SIG-M5 (cell line): ENCODE measurements at places on chromosomes 1 and 21.

- no peak for DNase-seq
These were observed 42.0 kb upstream of the LDLRAP1 start for GRCh38 chr1:25501235-25502058.

DNA sequence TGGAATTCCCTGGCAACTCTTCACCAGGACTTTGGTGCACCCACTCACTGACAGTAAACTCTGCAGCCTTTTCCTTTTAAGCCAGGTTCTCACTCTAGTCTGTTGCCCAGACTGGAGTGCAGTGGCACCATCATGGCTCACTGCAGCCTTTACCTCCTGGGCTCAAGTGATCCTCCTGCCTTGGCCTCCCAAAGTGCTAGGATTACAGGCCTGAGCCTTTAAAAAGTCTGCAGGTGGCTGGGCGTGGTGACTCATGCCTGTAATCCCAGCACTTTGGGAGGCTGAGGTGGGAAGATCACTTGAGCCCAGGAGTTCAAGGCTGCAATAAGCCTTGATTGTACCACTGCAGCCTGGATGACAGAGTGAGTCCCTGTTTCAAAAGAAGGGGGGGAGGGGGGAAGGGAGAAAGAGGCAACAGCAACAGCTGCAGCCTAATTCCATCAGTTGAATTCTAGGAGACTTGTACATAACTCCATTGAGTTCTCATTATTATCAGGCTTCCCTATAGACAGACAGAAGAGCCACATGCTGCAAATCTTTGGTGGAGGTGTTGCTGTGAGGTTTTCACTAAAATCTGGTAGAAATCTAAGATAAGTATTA lies 8.1 kb upstream of the HNRNPR start:
- DNase-seq: no peak

DNA sequence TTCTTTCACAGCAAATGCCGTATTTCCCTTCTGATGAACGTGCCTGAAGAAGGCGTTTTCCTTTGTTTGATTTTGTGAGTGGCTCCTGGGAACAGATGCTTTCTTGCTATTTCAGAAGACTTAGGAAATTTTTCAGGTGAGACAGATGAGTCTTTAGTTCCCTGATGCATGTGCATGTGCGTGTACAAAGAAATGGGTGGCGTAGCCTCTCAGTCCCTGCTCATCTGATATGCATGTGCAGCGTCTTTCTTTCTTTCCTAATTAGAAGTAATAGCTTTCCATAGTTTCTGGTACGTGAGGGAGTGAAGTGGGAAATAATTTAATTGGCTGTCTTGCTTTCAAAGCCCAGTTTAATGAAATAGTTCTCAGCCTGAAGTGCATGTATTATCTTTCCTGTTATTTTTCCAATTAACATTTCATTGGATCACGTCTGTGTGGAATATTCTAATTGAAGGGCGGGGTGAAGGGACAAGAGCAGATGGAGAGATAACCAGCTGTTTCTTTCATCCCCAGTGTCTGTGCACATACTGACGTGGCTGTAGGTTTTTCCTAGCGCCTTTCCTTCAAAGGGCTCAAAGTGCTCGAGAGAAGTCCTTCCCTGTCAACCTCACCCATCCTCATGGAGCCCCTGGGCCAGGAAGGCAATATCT lies 104.3 kb downstream of the FAM78B start:
- no peak for DNase-seq

DNA sequence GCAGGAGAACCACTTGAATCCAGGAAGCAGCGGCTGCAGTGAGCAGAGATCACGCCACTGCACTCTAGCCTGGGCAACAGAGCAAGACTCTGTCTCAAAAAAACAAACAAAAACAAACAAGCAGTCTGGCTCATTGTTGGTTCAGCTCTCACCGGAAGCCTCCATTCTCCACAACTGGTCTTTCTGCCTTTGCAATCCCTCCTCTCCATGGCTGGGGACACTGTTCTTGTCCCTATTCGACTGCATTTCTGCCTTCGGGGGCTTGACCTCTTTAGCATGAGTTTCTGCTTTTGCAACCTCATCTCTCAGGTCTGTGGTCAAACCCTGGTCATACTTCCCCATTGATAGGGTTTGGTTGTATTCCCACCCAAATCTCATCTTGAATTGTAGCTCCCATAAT lies 216.3 kb upstream of the NR5A2 start:
- no peak for DNase-seq

DNA sequence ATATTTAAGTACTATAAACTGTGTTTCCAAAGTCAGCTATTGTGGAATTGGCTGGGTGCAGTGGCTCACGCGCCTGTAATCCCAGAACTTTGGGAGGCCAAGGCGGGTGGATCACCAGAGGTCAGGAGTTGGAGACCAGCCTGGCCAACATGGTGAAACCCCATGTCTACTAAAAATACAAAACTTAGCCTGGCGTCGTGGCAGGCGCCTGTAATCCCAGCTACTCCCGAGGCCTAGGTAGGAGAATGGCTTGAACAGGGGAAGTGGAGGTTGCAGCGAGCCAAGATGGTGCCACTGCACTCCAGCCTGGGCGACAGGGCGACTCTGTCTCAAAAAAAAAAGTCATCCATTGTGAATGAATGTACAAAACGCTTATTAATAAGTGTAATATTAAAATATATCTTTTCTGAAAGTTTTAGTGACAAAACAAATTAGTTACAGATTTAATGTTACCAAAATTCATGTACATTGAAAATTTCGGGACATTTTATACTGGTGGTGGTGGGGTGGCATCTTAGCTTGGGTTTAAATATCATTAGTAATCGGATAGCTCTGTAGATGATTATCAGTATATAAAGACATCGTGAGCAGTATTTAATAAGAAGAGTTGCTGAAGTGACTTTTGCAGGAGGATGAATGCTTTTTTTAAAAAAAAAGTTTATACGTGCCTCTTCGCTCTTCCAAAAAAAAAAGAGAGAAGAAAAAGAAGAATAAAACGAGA lies 503 bp upstream of the SRSF11 start:
- DNase-seq: no peak

DNA sequence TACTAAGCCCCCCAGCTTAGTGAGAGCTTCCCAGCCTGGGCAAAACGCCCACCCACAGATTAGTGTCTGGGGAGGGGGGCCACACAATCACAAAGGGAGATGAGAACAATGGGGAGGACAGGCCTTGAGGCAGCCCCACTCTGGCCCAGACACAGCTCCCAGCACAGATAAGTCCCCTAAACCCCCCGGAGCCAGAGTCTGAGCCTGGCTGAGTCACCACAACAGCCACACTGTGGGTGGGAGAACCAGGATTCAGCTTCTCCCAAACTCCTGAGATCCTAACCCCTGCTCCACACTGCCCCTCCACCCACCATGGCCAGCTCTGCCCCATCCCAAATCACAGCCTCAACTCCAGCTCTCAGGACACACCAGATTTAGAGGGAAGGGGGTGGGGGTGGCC lies 4.2 kb downstream of the NECTIN4 start:
- DNase-seq: no peak

DNA sequence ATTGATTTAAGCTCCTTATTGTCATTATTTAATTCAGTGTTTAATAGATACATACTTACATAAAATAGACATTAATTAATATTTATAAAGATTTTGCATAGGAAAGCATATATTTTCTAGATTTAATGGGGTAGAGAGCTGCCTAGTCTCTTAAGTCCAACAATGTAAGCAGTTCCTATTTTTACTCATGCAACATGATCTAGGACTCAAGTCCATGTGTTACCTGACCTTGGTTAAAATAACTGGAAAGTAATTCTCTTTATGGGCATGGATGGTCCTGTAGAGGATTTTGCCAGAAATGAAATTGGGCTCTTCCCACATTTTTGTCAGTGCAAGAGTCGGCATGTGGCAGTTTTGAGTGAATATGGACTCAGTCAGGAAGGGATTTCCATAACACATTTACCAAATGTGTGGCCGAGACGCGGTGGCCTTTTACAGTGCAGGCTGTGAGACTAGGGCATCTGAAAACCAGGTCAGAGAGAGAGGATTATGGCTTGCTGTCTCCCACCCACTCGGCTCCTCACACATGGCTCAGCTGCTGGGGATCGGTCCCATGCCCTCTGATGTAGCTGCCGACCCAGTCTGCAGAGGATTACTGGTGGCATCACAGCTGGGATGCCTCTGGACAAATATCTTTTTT lies 6.2 kb upstream of the KIF1B start:
- DNase-seq: no peak

DNA sequence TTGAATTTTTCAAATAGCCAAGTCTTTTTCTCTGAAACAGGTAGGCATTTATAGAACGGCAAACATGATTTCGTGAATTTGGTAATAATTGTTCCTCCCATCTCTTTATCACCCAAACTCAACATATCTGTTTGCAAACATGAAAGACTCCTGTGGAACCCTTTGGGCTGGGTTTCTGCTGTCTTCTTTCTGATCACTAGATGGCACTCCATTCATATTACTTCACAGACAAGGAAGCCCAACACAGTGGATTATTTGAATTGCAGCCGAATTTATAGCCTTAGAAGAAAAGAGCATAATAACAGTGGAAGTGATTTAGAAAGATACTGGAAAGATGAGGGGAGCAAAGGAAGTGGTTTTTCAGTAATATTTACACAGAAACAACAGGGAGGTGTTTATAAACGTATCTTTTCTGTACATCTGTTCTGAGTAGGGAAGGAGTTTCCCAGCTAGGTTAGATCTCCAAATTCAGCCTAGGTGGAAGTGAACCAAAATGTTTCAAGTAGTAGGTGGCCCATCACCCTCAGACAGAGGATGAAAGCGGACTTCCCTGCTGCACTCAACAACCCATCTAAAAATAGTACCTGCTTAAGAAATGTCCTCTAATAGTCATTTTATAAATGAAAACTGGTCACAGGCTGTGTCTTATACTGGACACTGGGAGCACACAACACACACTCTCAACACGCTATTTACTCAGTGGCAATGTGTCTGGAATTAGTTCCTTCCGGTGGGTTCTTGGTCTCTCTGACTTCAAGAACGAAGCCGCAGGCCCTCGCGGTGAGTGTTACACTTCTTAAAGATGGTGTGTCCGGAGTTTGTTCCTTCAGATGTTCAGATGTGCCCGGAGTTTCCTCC lies 67.6 kb downstream of the MAP3K21 start:
- peak; percentile 27 for DNase-seq

DNA sequence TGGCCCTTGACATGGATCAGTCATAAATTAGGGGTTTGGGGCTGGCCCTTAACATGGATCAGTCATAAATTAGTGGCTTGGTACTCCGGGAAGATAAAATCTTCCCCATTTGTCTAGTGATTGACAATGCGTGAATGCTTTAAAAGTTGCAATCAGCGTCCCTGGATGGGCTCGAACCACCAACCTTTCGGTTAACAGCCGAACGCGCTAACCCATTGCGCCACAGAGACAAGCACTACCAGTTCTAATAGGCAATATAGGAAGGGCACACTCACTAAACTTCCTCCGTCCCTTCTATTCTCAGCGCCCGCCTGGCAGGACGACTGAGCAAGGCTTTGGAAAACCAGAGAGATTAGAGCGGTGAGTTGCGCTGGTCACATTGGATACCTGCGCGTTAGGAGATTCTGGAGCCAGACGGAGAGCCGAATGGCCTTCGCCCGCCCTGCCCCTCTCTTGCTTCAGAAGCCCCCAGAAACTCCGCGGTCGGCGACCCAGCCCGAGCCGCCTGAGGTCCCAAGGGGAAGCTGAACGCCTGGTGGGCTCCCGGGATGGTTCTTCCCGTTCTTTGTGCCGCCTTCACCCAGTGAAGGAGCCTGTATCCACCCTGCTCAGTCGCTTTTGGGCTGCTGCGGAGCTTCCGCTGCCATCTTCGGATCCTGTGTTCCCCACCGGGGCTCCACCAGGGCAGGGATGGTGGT lies 235.9 kb downstream of the FAM72C start:
- DNase-seq: no peak

- no peak for DNase-seq
These were observed 173.2 kb downstream of the ROR1 start for GRCh38 chr1:63946866-63947491.

DNA sequence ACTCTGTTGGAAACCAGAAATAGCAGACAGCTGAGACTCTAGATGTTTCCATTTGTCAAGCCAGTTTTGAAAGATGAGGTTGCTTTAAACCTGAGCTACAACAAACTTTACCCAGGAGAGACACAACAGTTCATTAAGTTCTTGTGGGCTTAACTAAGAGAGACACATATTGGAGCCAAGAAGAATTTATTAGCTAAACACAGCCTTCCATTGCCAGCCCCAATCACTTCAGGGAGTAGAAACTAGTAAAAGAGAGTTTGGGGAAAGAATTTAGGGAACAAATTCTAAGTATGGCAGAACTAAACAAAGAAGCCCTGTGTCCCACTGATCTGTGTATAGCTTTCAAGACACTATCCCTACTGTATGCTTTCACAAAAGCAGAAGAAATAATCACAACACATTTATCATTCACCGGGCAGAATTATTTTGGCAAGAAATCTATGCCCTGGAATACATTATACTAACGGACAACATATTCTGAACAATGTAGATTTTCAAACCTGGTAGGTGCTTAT lies 87.3 kb upstream of the KAZN start:
- DNase-seq: no peak

- DNase-seq: no peak
These were observed 15.1 kb upstream of the PCP4 start for GRCh38 chr21:39852021-39852721.

- no peak for DNase-seq
These were observed 375.9 kb downstream of the BRINP3 start for GRCh38 chr1:190101756-190102155.

DNA sequence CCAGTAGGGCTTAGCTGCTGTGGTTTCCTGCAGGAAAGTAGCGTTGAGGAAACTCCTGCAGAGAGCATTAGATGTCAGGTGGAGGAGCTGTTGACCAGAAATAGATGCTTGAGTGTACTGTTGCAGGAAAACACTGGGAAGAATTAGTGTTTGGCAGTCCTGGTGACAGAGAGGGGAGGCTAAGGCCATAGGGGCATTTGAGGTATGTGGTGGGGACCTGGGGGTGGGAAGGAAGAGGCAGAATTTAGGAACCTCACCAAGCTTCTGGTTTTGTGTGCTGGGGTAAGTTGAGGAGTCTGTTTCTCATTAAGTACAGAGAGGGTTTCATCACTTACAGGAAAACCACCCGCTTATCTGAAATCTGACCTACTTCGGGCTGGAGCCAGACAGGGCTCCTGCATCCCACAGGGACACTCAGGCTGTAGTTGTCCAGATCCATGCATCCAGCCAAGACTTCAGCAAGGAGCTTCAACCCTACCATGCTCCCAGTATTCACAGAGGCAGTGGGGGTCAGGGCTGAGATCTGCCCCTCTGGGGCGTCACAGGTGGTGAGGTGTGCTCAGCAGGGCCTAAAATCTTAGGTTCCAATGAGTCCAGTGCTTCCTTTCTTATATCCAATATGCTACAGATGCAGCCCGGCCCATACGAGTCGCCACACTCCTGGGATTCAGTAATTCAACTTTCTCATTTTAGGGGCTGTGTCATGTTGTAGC lies 15.1 kb downstream of the SH2D2A start:
- no peak for DNase-seq
